Fibroblast of skin of right biceps (primary cell): ENCODE measurements at places on chromosomes 4 and X.

- no peak for DNase-seq
These were observed 15.1 kb downstream of the TAF9B start for GRCh38 chrX:78124307-78124706.

GRCh38 chr4:27005501-27005900, 144.9 kb downstream of the STIM2 start:
- DNase-seq, result peak; percentile 79

GRCh38 chrX:37830371-37830770, 17.0 kb downstream of the DYNLT3 start:
- DNase-seq, result no peak

DNA sequence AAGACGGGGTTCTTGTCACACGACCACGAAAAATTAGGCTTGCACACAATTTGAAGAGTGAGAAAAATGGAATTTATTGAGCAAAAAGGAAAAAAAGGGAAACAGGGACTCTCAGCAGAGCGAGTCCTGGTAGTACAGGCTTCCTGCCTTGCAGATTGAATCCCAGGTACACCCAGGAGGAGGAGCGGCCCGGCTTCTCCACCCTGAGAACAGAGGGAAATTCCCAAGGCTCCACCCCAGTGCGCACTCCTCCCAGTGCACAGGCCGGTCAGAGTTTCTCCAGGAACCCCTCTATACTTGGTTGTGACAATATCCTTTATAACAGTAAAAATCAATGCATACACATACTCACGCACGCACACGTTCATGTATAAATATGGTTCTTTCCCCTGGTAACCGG, 22.0 kb downstream of the SLC4A4 start:
- no peak for DNase-seq

- peak; percentile 66 for DNase-seq
These were observed 94.7 kb downstream of the SEL1L3 start for GRCh38 chr4:25767877-25768725.

GRCh38 chr4:41853973-41854372, 81.3 kb upstream of the TMEM33 start:
- no peak for DNase-seq

GRCh38 chr4:120536884-120537283, 385.6 kb downstream of the PRDM5 start:
- no peak for DNase-seq

GRCh38 chrX:109511113-109511512, 25.5 kb upstream of the NXT2 start:
- no peak for DNase-seq

- DNase-seq, result no peak
These were observed 83.9 kb upstream of the USP9X start for GRCh38 chrX:41001327-41001726.

- DNase-seq, result no peak
These were observed 52.7 kb upstream of the TMPRSS11F start for GRCh38 chr4:68182382-68182820.

DNA sequence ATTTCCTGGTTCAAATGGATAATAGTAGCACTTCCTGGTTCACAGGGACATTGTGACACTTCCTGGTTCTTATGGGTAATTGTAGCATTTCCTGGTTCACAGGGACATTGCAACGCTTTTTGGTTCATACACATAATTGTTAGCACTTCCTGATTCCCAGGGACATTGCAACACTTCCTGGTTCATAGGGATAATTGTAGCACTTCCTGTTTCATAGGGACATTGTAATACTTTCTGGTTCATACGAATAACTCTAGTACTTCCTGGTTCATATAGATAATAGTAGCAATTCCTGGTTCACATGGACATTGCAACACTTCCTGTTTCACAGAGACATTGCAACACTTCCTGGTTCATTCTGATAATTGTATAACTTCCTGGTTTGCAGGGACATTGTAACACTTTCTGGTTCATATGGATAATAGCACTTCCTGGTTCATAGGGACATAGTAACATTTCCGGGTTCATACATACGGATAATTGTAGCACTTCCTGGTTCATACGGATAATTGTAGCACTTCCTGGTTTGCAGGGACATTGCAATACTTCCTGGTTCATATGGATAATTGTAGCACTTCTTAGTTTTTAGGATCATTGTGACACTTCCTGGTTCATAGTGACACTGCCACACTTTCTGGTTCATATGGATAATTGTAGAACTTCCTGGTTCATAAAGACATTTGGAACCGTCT, 61.6 kb upstream of the CD99 start:
- DNase-seq, result no peak

DNA sequence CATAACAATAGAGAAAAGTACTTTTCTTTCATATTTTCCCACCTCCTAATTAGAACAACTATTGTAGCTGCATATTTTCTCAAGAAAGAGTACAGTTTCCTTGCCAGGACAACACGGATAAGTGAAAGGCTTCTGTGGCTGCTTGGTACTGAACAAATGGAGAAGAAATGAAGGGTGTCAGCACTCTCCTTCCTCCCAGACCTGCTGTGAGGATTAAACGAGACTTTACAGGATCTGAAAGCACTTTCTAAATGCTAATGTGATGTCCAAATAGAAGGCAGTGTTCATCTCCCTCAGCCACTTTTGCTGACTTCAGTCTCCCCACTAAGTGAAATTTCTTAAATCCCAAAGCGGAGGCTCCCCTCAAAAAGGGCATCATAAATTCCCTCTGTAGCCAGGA, 13.9 kb downstream of the NIPAL1 start:
- DNase-seq, result no peak

- DNase-seq, result no peak
These were observed 16.3 kb upstream of the ZNF41 start for GRCh38 chrX:47499293-47499692.

GRCh38 chr4:76821641-76822040, 76.3 kb downstream of the SOWAHB start:
- DNase-seq, result peak; percentile 89

DNA sequence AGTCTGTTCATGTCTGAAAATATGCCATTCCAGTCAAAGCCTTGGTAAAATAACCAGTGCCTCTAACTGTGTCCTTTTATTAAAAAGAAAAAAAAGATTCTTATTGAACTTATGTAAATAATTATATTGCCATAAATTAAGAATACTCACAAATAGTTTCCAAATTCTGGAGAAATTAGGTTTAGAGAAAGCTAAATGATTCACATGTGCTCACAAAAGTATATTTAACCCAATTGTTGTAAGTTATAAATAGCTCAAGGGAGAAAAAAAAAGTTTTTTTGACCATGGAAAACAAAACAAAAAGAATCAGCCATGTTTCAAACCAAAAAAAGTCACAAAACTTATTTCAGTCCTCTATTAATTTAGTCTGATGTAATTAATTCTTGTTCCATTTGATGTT, 25.3 kb upstream of the HERC6 start:
- DNase-seq, result no peak

DNA sequence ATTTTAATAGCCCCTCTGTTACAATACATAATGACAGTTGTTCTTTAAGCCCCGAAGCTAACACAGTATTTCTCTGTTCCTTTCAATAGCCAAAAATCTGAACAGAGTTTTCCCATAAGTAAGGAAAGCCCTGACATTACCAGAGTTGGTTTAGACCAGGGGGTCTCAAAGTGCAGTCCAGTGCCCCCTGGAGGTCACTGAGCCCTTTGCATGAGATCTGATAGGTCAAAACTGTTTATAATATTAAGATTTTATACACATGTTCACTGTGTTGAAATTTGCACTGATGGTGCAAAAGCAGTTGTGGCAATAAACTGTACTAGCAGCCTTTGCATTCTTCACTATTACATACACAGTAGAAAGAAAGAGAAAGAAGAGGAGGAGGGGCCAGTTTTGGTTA, 177.1 kb downstream of the SPANXN3 start:
- DNase-seq, result no peak
